Left ventricle myocardium inferior (tissue), 1 donor: ENCODE measurements at places on chromosomes 11 and 22.
A peak's percentile ranks its signal among the peaks of the same experiment; 100 is the strongest.

- no peak for DNase-seq
- H3K4me3 ChIP-seq: no peak overlapping the region
- no peaks in the 10 kb centered on the region for H3K4me1 ChIP-seq
- no peaks in the 10 kb centered on the region for H3K36me3 ChIP-seq
- H3K27ac ChIP-seq: no peak overlapping the region
These were observed 1074.9 kb downstream of the FAM181B start for GRCh38 chr11:81658722-81659121.

DNA sequence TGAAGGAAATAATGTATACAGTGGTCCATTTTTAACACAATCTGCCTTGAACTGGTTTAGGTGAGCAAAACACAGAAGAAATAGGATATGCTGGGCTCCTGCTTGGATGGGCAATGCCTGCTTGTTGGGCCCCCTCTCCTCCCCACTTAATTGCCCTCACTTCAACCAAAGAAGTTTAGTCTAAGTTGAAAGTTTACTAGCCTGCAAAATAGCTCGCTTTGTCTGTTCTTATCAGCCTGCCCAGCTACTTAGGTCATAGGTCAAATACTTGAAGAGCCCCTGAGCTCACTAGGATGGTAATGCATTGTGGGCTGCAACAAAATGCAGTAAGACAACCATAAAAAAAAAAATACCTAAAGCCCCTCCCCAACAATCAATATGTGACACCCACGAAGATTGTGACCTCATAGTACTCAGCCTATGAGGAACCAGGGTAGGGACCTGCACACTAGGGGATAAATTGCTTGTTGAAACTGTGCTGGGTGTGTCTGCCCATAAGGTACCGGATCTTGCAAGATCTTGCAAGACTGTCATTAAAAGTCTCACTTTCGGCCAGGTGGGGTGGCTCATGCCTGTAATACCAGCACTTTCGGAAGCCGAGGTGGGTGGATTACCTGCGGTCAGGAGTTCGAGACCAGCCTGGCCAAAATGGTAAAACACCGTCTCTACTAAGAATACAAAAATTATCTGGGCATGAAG is 10.9 kb downstream of the DRICH1 start:
- no peaks in the 10 kb centered on the region for H3K36me3 ChIP-seq
- no peak overlapping the region for H3K27ac ChIP-seq
- no peak for DNase-seq
- no peaks in the 10 kb centered on the region for H3K27me3 ChIP-seq

- H3K27me3 ChIP-seq: no peaks in the 10 kb centered on the region
- H3K4me3 ChIP-seq: no peak overlapping the region
- no peak for DNase-seq
- no peak overlapping the region for H3K27ac ChIP-seq
These were observed 386.0 kb downstream of the GUCY1A2 start for GRCh38 chr11:106632283-106632682.

GRCh38 chr11:67309166-67309565 is 5.8 kb downstream of the SSH3 start:
- H3K4me1 ChIP-seq: peaks cover 8% of the 10 kb centered on the region
- H3K4me3 ChIP-seq: no peak overlapping the region
- DNase-seq: no peak
- no peaks in the 10 kb centered on the region for H3K27me3 ChIP-seq
- peaks cover 15% of the 10 kb centered on the region for H3K36me3 ChIP-seq

GRCh38 chr11:40032331-40032730 is 1427.1 kb downstream of the LRRC4C start:
- no peaks in the 10 kb centered on the region for H3K4me1 ChIP-seq
- no peak for DNase-seq
- H3K27me3 ChIP-seq: no peaks in the 10 kb centered on the region
- H3K4me3 ChIP-seq: no peak overlapping the region

- H3K4me3 ChIP-seq: no peak overlapping the region
- DNase-seq: no peak
- H3K36me3 ChIP-seq: no peaks in the 10 kb centered on the region
- H3K4me1 ChIP-seq: no peaks in the 10 kb centered on the region
These were observed 13.7 kb downstream of the GDPD4 start for GRCh38 chr11:77287615-77288273.

DNA sequence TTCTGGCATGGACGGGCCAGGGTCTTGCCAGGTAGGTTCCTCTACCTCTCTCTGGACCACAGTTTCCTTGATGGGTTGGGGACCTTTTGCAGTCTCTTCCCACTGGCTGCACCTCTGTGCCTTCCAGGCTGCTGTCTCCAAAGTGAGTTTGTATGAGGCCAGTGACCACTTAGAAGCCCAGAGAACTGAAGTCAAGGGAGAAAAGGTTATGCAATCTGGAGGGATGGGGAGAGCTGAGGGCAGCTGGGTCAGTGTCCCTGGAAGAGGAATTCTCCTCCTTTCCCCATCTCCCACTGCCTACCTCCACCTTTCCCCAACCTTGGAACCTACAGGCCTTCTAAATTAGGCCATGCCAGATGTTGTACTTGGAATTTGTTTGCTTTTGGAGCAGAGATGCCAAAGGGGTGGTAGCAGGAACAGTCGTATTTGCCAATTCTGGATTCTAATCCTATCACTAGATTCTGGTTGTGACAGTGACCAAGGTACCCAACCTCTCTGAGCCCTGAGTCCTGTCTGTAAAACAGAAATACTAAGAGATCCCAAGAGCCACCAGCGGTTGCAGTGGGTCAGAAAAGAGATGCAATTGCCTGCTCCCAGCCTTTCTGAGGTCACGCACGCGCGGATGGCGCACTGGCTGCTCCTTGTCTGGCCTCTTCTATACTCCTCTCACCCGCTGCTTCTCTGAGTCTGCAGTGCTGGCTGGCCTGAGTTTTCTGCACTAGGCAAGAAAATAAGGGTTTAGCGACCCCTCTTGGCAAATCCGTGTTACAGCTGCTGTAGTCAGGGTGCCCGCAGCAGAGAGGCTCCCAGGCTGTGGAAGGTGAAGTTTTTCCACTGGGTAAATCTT is 10.7 kb upstream of the ACCSL start:
- no peak overlapping the region for H3K4me3 ChIP-seq
- H3K4me1 ChIP-seq: peaks cover 24% of the 10 kb centered on the region
- no peaks in the 10 kb centered on the region for H3K36me3 ChIP-seq
- H3K27me3 ChIP-seq: no peaks in the 10 kb centered on the region

GRCh38 chr11:117919781-117920221 is 9.4 kb downstream of the TMPRSS13 start:
- H3K4me1 ChIP-seq: no peaks in the 10 kb centered on the region
- H3K4me3 ChIP-seq: no peak overlapping the region
- no peak overlapping the region for H3K27ac ChIP-seq

DNA sequence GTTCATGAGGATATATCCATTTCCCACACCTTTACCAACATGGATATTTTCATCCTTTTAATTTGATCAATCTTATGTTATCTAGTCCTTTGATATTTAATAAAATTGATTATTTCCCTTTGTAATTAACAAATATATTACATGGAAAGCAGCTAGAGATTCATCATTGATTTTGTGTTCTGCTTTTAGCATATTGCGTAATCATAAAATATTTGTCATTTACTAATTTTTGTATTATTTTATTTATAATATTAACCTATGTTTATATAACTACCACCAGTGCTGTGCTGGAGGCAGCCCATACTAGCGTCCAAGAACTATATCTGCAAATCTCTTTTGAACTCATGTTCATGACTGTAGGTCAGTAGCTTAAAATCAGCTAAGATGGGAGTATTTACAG is 4.7 kb downstream of the OR8U1 start:
- H3K27me3 ChIP-seq: no peaks in the 10 kb centered on the region
- no peak overlapping the region for H3K4me3 ChIP-seq
- DNase-seq: no peak
- H3K4me1 ChIP-seq: no peaks in the 10 kb centered on the region
- H3K27ac ChIP-seq: no peak overlapping the region

- peak overlapping the region; percentile 1 for H3K27ac ChIP-seq
- no peaks in the 10 kb centered on the region for H3K27me3 ChIP-seq
- H3K4me1 ChIP-seq: peaks cover 37% of the 10 kb centered on the region
- no peak overlapping the region for H3K4me3 ChIP-seq
These were observed 47.6 kb downstream of the BRD1 start for GRCh38 chr22:49779853-49780697.

- H3K27me3 ChIP-seq: peaks cover 34% of the 10 kb centered on the region
- peaks cover 5% of the 10 kb centered on the region for H3K36me3 ChIP-seq
- peaks cover 56% of the 10 kb centered on the region for H3K4me1 ChIP-seq
- H3K4me3 ChIP-seq: peak within 1 kb of the TSS; percentile 54
These were observed at the start of gene GAL3ST3 for GRCh38 chr11:66048547-66049323. Gene GAL3ST3 (minus strand): TSS chr11:66049161. CDS start chr11:66045415, 3,746 bp downstream.

DNA sequence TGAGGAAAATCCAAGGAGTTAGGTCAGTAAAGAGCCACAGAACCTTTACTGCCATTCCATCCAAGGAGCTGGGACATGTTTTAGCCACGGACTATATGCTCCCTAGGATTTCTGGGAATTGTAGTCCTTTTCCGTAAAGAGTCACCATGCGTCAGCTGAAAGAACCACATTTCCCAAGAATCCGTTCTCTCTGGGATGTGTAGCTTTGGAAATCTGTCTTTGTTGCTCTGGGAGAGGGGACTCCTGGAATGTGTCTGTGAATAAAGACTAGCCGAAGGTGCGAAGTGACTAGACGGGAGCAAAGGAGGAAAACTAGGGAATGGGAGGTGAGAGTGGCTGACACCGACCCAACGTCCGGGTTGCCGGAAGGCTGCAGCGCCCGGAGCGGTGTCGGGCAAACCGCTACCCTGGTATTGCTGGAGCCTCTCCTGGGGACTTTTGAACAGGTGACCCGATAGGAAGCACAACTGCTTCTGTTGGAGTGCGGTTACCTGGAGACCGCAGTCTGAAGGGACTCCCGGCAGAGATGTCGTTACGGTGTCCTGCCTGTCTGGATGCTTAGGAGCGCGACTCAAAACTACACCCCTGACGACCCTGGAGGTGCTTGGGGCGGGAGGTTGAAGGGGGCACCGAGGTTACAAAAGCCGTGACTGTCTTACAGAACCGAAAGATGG is at the start of gene IFTAP:
TSS of gene IFTAP (plus strand) at position 187 of the 674 bp plus-strand sequence. CDS start 15,602 bp downstream, outside the sequence.
- peak within 1 kb of the TSS; percentile 63 for H3K27ac ChIP-seq
- H3K36me3 ChIP-seq: no peaks in the 10 kb centered on the region
- peaks cover 20% of the 10 kb centered on the region for H3K4me1 ChIP-seq
- H3K27me3 ChIP-seq: peaks cover 31% of the 10 kb centered on the region

- no peaks in the 10 kb centered on the region for H3K4me1 ChIP-seq
- no peak overlapping the region for H3K27ac ChIP-seq
- DNase-seq: no peak
- H3K4me3 ChIP-seq: no peak overlapping the region
- no peaks in the 10 kb centered on the region for H3K36me3 ChIP-seq
These were observed 24.6 kb upstream of the LRRC32 start for GRCh38 chr11:76695133-76695532.

- no peak overlapping the region for H3K4me3 ChIP-seq
- no peak overlapping the region for H3K27ac ChIP-seq
- H3K4me1 ChIP-seq: no peaks in the 10 kb centered on the region
- peaks cover 58% of the 10 kb centered on the region for H3K27me3 ChIP-seq
These were observed 253.3 kb upstream of the ISX start for GRCh38 chr22:34812631-34813030.

DNA sequence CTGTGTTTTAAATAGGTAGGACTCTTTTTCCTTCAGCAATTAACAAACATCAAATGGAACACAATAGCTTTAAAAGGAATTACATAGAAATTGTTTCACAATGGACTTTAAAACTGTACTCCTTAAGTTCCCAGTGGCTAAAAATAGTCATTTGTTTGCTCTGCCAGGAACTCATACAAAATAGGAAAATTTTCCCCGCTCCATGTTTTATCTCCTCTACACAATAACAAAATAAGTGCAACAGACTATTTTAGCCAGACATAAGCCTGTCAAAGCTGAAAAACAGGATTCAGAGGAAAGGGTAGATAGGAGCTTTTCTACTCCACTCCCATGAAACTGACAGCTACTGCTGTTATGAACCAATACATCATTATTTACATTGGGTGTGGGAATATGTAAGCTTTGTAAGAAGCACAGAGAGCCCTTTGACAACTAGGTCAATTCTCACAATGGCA is 90.1 kb downstream of the STK33 start:
- peak overlapping the region; percentile 40 for H3K27ac ChIP-seq
- no peak overlapping the region for H3K4me3 ChIP-seq
- no peak for DNase-seq
- no peaks in the 10 kb centered on the region for H3K36me3 ChIP-seq
- H3K4me1 ChIP-seq: peaks cover 9% of the 10 kb centered on the region

DNA sequence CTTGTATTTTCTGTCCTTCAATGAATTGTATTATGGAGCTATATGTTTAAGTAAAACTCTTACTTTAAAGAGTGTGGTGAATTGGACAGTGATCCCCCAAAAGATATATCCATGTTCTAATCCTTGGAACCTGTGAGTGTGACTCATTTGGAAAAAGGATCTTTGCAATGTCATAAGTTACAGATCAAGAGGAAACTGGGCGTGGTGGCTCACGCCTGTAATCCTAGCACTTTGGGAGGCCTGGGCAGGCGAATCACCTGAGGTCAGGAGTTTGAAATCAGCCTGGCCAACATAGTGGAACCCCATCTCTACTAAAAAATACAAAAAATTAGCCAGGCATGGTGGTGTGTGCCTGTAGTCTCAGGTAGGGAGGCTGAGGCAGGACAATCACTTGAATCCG is 36.7 kb downstream of the ELF5 start:
- no peak for DNase-seq
- no peak overlapping the region for H3K27ac ChIP-seq
- no peaks in the 10 kb centered on the region for H3K4me1 ChIP-seq

DNA sequence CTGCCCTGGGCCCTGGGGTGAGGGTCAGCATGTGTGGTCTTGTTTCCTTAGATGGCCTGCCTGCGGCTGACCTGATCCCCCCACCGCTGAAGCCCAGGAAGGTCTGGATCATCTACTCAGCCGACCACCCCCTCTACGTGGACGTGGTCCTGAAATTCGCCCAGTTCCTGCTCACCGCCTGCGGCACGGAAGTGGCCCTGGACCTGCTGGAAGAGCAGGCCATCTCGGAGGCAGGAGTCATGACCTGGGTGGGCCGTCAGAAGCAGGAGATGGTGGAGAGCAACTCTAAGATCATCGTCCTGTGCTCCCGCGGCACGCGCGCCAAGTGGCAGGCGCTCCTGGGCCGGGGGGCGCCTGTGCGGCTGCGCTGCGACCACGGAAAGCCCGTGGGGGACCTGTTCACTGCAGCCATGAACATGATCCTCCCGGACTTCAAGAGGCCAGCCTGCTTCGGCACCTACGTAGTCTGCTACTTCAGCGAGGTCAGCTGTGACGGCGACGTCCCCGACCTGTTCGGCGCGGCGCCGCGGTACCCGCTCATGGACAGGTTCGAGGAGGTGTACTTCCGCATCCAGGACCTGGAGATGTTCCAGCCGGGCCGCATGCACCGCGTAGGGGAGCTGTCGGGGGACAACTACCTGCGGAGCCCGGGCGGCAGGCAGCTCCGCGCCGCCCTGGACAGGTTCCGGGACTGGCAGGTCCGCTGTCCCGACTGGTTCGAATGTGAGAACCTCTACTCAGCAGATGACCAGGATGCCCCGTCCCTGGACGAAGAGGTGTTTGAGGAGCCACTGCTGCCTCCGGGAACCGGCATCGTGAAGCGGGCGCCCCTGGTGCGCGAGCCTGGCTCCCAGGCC is 12.7 kb downstream of the TMEM121B start:
- no peaks in the 10 kb centered on the region for H3K4me1 ChIP-seq
- H3K4me3 ChIP-seq: no peak overlapping the region
- H3K27ac ChIP-seq: no peak overlapping the region
- H3K27me3 ChIP-seq: no peaks in the 10 kb centered on the region
